ENCODE measurements at places on chromosomes 5 and 9.

DNA sequence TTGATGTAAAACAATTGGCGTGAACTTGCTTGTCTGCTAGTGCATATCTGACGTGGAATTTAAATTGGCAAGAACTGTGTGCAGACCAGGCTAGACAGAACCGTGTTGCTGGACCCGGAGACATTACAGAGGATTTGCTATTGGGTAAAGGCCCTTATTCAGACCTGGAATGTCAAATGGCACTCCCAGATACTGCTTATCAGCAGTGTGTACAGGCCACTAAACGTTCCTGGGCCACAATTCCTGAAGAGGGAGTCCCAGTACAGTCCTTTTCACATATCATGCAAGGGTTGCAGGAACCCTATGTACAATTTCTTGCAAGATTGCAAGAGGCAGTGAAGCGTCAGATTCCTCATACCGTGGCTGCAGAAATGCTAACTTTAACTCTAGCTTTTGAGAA, 13.5 kb upstream of the MCCC2 start:
- DNase-seq = no peak

- no peak for DNase-seq
Observed at GRCh38 chr9:114107286-114108001, 8.4 kb upstream of the KIF12 start.

DNA sequence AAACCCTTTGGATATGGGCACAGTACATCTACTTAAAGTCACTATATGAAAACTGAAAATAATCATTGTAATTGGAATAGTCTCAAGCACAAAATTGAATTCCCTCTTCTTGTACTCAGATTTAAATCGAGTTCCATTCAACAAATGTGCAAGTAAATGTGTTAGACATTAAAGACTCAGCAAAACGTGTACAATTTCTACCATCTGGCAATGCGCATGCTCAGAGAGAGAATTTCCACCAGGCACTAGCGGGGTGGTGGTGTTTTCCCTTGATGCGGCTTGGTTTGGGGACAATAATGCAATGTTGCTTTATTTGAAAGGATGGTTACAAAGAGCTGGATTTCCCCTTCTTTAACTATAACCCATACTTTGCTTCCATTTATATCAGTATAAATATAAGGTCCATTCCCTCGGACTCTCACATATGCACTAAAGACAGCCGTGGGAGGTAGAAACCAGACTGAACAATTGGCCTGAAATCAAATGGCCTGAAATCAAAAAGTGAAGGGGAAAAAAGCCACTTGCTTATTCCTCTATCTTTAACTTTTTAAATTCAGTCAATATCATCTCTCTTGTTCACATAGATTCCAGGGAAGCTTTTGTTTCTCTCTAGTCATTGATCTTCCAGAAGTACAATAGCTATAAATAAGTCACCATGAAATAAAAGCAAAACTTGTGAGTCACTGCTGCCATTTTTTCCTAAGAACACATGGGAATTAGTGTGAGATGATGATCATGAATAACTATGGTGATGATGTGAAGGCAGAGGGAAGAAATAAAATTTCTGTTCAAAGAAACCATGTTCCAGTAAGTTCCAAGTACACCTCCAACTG, 59.2 kb downstream of the ADAMTS12 start:
- no peak for DNase-seq

DNA sequence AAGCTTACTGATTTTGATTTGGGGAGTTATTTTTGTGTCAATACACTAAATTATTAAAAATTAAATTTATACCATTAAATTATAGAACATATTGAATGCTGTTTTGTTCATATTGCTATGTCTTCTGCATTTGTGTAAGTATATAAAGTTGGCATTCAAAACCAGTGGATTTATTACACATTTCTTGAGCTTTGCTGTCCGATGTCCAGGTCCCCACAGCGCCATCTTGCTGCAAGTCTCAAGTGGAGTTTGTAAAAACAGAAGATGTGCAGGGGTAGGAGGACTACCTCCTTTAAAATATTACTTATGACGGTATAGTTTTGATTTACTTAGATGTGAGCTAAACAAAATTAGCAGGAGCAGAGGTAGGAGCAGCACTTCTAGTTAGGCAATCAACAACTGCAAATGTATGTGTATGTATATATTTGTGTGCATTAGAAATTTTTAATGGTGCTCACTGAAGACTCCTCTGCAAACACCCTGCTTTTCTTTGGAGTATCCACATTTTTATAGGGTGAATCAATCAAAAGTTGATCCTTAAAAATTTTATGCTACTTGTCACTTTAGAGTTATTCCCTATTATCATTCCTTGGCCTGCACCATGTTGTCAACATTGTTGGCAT, 37.4 kb downstream of the CPEB4 start:
- peak; percentile 48 for DNase-seq

DNA sequence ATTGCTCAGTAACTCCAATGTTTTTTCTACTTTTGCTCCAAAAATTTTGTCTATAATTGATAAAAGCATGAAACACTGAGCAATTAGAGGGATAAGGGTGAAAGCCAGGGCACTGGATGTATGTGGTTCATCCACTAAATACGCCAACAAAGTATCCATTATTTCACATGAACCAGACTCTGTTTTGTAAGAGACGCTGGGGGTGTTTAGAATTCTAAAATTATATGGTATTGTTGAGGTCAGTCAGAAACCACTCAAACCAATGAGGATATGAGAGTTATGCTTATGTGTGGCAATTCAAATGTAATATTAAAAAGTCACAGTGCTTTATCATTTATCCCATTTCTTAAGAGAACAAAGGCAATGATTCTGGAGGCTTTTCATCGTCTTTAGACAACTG, 220.2 kb downstream of the EFNA5 start:
- DNase-seq = no peak

DNA sequence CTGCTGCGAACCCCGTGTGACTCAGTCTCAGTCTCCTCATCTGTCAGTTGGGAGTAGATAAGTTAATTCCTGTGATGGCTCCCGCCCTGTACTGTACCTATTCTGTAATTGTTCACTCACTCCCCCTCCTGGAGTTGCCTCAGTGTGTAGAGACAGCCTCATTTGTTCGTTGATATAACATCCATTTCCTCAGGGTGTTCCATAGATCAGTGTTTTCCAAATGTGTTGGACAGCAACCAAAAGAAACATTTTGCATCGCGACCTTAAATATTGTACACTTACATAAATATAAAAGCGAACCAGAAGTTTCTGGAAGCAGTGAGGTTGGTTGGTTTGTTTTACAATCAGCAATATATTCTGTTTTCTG, 698 bp downstream of the NFX1 start:
- no peak for DNase-seq

DNA sequence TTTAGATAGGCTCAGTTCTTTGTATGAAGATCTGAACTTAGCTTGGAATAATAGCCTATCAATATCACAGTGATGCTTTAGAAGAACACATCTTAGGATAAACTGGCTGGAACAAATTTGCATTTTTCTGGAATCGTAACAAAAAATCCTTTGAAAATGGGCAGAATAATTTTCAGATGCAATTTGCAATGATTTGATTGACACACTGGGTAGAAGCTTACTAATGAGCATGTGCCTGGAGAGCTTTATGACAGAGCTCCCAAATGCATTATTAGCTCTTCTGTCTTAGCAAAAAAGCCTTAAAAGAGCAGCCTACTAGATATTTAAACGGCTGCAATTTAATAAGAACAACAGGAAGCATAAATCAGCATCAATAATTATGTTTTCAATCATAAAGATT, 76.8 kb upstream of the TXNDC8 start:
- no peak for DNase-seq

DNA sequence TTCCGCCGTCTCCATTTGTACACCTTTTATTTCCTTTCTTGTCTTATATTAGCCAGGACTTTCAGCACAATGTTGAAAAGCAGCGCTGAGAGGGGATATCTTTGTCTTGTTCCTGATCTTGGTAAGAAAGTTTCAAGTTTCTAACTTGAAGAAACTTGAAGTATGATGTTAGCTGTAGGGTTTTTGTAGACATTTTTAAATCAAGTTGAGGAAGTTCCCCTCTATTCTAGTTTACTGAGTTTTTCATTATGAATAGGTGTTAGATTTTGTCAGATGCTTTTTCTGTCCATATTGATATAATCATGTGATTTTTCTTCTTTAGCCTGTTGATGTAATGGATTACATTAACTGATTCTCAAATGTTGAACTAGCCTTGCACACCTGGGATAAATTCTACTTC, 425.7 kb downstream of the PIK3R1 start:
- DNase-seq = no peak

DNA sequence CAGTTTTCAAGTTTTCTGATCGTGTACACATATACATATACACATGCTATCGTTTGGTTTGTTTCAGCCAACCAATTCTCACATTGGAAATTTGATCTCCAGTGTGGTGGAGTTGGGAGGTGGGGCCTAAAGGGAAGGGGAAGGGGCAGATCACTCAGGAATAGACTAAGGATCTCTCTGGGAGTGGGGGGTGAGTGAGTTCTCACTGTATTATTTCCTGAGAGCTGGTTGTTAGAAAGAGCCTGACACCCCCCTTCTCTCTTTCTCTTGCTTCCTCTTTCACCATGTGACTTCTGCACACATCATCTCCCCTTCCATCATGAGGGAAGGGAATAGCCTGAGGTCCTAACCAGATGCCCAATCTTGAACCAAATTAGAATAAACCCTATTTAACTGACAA, 551.7 kb downstream of the MAT2B start:
- DNase-seq = no peak
